ENCODE measurements at places on chromosomes 11 and 22.

GRCh38 chr22:43888740-43889139, 3.1 kb downstream of the PNPLA5 start:
- peaks cover 9% of the 10 kb centered on the region for H3K4me1 ChIP-seq
- no peak overlapping the region for H3K27ac ChIP-seq
- no peak overlapping the region for H3K4me3 ChIP-seq
- H3K36me3 ChIP-seq, result no peaks in the 10 kb centered on the region

DNA sequence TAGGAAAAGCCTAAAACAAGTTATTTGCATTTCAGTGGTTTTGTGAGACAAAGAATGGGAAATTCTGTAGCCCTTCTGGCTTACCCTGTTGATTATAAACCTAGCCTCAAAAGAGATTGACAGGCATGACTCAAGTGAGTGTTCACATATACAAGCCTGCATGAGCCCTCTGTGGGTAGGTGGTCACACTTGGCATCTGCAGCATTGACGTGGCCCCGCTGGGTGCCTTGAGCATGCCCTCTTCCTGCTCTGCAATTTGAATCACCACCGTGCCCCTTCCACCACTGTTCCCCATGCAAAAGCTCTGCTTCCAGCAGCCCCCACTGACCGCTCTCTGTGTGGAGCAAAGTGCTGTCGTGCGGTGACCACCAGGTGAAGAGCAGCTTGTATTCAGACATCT, 21.0 kb upstream of the ADSL start:
- H3K4me3 ChIP-seq, result no peak overlapping the region
- H3K27me3 ChIP-seq, result no peaks in the 10 kb centered on the region
- no peak for DNase-seq
- H3K4me1 ChIP-seq, result no peaks in the 10 kb centered on the region
- peaks cover 6% of the 10 kb centered on the region for H3K36me3 ChIP-seq
- no peak overlapping the region for H3K27ac ChIP-seq

DNA sequence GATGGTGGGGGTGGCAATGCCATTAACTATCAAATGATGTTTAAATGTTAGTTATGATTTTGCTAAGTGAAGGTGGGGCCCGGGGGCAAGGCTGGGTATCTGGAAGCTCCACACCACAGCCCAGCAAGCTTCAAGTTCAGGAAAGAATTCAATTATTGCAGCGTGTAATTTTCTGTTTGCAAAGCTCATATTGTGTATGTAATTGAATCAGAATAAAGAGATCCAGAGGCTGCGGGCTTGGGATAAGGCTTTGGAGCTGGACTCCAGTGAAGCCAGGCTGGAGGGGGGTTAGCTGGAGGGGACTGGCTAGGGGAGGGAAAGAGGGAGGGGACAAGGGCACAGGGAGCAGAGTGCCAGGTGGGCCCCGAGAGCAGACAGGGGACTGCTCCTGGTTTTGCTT, 557.1 kb upstream of the CADM1 start:
- H3K4me3 ChIP-seq, result no peak overlapping the region
- H3K4me1 ChIP-seq, result peaks cover 27% of the 10 kb centered on the region
- no peaks in the 10 kb centered on the region for H3K27me3 ChIP-seq
- no peak for DNase-seq

- no peaks in the 10 kb centered on the region for H3K4me1 ChIP-seq
- DNase-seq, result no peak
These were observed 8.8 kb upstream of the KLHL35 start for GRCh38 chr11:75441804-75442132.

DNA sequence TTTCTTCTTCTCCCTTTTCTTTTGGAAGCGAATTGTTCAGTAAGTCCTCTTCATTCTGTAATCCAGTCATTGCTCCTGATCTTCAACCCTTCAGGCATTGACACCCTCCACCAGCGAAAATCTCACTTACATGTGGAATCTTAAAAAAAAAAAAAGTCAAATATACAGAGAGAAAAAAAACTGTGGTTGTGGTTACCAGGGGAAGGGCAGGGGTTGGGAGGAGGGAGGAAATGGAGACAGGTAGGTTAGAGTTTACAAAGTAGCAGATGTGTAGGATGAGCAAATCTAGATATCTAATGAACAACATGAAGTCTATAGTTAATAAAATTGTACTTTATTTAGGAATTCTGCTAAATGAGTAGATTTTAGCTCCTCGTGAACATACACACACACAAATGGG, 17.7 kb upstream of the TMEM123 start:
- no peak overlapping the region for H3K27ac ChIP-seq
- H3K36me3 ChIP-seq, result no peaks in the 10 kb centered on the region
- no peaks in the 10 kb centered on the region for H3K27me3 ChIP-seq
- H3K4me3 ChIP-seq, result no peak overlapping the region
- H3K4me1 ChIP-seq, result peaks cover 18% of the 10 kb centered on the region
- DNase-seq, result no peak

- H3K4me3 ChIP-seq, result no peak overlapping the region
- no peaks in the 10 kb centered on the region for H3K27me3 ChIP-seq
- DNase-seq, result no peak
These were observed 48.5 kb upstream of the MN1 start for GRCh38 chr22:27850000-27850521.

- H3K36me3 ChIP-seq, result no peaks in the 10 kb centered on the region
- no peak overlapping the region for H3K4me3 ChIP-seq
- no peaks in the 10 kb centered on the region for H3K27me3 ChIP-seq
- H3K4me1 ChIP-seq, result no peaks in the 10 kb centered on the region
- H3K27ac ChIP-seq, result no peak overlapping the region
These were observed 15.0 kb downstream of the TUB start for GRCh38 chr11:8095806-8096522.
